ENCODE measurements at places on chromosomes 1 and 21.

GRCh38 chr1:107640207-107640606 lies 324.8 kb downstream of the VAV3 start:
- DNase-seq: no peak

DNA sequence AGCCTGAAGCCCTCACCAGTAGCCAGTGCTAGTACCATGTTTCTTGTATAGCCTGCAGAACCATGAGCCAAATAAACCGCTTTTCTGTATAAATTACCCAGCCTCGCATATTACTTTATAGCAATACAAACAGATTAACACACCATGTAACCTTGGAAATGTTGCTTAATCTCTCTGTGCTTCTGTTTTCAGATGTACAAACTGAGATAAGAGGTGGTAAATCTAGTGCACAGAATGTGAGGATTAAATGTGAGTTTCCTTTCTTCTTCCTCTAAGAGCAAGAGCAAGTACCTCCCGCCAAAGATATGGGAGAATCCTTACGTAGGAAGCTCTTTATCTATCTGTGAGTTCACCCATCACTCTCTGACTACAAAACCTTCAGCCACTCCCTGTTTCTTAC lies 128.4 kb downstream of the HIVEP3 start:
- no peak for DNase-seq

DNA sequence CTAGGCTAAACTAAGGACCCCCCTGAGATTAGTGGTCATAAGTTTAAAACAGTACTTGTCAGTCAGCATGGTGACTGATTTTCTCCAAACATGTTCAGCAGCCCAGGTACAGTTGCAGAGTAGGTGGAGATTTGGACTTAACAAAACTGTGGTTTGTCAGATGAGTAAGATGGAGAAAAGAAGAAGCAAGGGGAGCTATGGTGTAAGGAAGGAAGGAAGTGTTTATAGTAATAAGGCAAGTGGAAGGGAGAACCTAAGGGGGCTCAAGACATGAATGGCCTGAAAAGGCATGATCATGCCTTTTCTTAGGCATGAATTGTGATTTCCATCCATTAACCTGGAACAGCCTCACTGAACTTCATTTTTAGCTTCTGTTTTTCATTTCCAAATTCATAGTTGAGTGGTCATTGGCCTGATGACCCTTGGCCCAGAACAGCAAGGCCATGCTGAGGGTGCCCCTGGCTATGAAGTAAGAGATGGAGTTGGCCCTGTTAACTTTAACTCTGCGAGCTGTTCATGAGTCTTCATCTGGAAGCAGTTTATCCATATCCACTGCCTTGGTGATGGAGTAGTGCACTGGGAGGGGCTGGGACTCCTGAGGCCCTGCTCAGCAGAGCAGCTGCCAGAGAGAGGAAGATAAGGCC lies 60.7 kb downstream of the LRRC8D start:
- no peak for DNase-seq

GRCh38 chr21:46003575-46004007 lies 22.0 kb downstream of the COL6A1 start:
- DNase-seq: no peak

GRCh38 chr1:206075786-206076755 lies 23.1 kb downstream of the RHEX start:
- no peak for DNase-seq

GRCh38 chr1:17350083-17350482 lies 21.9 kb upstream of the PADI6 start:
- DNase-seq: no peak

GRCh38 chr1:70333245-70333644 lies 21.3 kb downstream of the ANKRD13C start:
- no peak for DNase-seq

Measured in activated CD8-positive, alpha-beta memory T cell treated with anti-CD3 and anti-CD28 coated beads for 1 hour (primary cell).